ENCODE measurements at places on chromosomes 16 and 17.

DNA sequence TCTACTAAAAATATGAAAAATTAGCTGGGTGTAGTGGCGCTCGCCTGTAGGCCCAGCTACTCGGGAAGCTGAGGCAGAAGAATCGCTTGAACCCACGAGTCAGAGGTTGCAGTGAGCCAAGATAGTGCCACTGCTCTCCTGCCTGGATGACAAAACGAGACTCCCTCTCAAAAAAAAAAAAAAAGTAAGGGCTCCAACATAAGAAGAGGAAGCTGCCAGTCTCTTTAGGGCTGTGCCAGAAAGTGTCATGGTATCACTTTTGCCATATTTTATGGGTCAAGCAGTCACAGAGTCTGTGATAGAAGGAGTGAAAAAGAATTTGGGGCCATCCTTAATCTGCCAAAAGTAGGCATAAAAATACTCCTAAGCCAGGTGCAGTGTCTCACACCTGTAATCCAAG, 1.4 kb upstream of the PIPOX start:
- no peak for DNase-seq

DNA sequence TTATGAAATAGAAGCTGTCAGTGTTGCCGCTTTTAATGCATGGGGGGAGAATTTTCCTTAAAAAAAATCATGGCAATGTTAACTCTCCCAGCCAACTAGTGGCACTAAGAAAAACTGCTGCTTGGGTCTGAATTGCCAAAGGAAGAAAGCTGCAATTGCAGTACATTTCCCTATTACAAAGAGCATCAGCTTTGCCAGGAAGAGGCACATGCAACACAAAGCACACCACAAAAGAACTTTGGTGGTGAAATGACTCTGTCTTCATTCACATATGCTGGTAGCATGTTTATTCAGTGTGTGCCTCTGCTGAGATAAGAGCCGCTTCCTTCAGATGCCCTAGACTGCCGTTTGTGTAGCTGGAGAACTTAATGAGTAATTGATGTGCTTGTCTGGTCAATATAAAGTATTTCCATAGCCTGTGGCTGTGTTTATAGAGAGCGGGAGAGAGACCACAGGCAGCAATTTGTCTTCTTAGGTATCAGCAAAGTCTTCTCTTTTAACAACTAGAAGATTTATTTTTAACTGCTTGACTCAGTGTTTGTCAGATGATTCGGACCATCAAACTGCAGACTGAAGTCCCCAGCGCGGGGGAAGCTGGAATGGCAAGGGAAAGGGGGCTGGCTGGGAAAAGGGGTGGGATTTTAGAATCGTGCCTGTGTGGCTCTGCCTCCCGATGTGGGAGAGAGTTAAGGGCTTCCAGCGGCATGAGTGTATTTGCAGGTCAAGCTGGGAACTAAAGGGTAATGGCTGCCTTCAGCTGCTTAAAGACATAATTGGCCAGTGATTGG, 115.1 kb downstream of the MRTFB start:
- peak; percentile 19 for DNase-seq

GRCh38 chr17:30449480-30449879, 27.7 kb upstream of the GOSR1 start:
- no peak for DNase-seq

- DNase-seq = no peak
Observed at GRCh38 chr16:52896478-52897164, 156.1 kb downstream of the CHD9NB start.

- DNase-seq = no peak
Observed at GRCh38 chr17:13520899-13521572, 80.7 kb downstream of the HS3ST3A1 start.

- DNase-seq = no peak
Observed at GRCh38 chr17:1509290-1509881, 7.0 kb downstream of the INPP5K start.

GRCh38 chr17:42494673-42495072, 36.0 kb downstream of the ATP6V0A1 start:
- no peak for DNase-seq

- no peak for DNase-seq
Observed at GRCh38 chr16:28820016-28820415, 2.8 kb upstream of the ATXN2L start.

GRCh38 chr16:88048985-88049384, 97.8 kb downstream of the BANP start:
- DNase-seq = no peak

DNA sequence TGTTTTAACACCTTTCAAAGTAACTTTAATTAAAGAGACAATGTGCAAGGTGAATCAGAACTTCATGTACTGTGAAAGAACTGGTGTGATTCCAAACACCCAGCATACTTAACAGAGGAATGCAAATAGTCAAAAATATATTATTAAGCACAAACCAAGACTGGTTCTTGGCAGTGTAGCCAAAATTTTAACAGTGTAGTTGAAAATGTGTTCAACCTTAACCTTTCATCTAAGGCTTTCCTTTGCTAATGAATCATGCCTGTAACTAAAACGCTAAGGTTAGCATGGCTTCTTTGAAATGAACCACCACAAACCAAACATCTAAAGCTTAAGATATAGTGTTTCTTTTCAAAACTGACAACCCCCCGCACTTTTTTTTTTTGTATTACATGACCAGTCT, 146.3 kb upstream of the AXIN2 start:
- no peak for DNase-seq

- no peak for DNase-seq
Observed at GRCh38 chr16:14513389-14514107, 116.5 kb downstream of the PARN start.

DNA sequence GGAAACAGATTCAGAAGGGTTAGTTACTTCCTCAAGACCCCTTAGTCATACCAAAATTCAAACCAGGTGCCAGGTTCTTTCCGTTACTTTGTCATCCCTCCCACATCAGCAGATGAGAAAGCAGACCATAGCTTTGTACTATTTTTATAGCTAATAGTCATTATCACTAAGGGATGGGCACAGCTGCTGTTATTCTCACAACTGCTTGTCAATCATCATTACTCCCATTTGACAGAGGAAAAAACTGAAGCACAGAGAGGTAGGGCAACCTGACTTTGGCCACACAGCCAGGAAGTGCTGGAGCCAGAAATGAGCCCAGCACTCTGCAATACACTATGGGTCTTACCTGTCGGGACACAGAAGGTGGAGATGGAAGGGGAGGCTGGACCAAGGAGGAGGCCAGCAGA, 30.0 kb downstream of the TEKT5 start:
- no peak for DNase-seq

DNA sequence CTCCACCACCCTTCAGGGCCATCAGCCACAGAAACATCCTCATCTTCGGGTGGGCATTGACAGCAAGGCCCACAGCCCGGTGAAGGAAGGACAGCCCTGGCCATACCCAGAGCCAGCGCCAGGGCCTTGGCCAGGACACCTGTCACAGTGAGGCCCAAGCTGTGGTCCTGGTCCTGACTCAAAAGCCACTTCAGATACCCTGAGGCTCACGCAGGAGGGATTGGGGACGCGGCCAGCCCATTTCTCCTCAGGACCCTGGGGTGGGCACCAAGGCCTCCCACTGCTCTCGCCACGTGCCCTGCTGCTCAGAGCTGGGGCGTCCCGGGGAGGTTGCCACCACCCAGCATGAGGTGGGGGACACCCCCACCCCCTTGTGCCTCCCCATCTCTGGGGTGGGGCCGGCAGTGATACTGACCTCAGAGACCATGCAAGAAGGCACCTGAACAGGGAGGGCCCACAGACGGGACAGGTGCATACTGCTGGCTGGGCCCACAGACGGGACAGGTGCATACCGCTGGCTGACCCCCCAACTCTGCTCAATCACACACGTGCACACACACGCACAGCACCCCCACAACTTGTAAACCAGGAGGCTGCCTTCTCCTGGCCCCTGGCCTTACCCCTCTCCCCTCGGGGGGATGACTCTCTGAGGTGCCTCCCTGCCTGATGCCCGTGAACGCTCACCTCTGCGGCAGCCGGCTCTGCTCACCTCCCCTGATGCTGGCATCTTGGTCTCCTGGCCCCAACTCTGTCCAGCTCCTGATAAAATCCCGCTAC, 14.2 kb downstream of the SLC7A5 start:
- DNase-seq = no peak

DNA sequence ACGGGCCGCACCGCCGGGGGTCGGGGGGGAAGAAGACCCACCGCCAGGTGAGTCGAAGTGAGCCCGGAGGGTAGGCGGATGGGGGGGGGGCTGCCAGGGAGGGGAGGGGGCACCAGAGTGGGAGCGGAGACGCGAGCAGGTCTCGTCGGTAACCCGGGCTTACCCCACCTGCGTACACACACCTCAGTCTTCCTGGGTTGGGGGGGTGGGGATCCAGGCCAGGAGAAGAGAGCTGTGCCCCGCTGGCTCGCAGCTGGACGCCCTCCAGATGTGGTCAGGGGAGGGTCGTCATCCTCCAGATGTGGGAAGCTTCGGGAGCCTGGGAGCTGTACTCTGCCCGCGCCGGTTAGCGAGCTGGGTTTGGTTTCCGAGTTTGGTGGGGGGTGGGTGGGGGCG, 1.2 kb downstream of the CACNA1G start:
- DNase-seq = no peak

DNA sequence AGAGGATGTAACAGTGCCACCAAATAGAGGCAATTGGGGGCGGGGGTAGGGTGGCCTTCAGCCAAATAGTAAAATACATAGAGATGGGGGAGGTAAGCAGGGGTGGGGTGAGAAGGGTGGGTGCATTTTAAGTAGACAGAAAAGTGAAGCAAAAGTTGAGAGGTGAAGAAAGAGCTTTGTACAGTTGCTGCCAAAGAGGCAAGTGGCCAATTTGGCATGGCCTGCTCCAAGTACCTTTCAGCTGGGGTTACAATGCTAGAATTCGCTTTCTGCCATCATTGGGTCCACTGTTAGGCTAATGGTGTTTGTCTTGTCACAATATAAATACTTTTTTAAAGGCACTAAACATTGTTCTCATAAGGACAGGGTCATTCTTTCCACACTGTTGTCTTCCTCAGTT, 5.2 kb upstream of the TMEM97 start:
- DNase-seq = no peak

DNA sequence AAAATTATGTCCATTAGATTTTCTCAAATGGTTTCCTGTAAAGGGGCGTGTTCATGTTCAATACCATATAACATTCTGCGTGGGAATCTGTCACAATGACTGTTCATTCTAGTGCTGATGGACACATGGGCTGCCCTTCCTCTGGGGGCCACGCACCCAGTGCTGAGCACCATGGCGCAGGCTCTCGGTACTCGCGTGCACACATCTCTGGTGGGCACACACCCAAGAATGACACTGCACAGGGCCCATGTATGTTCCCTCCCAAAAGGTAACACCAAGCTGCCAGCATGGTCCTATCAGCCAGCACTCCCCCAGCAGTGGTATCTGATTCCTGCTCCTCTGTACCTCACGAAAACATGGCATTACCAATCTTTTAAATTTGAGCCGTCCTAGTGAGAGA, 13.7 kb downstream of the B9D1 start:
- no peak for DNase-seq

GRCh38 chr16:59013930-59014329, 279.8 kb upstream of the GOT2 start:
- no peak for DNase-seq

GRCh38 chr17:43342589-43342890, 56.3 kb upstream of the ARL4D start:
- DNase-seq = no peak

DNA sequence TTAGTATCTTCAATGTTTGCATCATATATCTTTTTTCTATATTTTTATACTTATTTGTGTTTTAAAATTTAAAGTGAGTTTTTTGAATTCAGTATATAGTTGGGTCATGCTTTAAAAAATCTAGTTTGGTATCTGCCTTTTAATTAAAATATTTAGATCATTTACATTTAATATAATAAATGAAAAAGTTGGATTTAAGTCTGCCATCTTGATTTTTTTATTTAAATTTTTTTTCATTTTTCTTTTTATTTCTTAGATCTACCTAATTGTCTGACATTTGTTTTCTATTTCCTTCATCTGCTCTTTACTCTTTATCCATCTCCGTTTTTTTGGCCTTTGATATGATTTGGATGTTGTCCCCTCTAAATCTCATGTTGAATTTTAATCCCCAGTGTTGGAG, 50.0 kb upstream of the N4BP1 start:
- DNase-seq = no peak

DNA sequence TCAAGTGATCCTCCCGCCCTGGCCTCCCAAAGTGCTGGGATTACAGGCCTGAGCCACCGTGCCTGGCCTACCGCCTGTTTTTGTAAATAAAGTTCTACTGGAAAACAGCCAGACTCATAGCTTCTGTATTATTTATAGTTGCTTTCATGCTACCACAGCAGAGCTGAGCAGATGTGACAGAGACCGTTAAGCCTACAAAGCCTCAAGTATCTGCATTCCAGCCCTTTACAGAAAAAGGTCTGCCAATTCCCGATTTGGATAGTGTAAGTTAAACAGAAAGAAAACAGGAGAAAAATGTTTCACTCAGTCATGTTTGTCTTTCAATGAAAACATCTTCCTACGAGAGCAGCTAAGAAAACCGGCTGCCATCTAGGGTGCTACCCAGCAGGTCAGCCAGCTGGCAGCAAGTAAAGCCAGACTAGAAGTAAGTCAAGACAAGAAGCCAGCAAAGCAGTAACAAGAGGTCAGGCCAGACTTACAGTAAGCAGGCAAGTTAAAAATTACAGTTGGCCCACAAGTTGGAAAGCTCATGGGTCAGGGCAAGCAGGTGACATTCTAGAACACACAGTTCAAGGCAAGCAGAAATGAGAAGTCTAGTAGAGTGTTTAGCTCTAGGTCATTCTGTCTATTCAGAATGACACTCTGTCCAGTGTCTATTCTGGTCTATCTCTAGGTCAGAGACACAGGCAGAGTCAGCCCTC, 17.7 kb downstream of the NCBP3 start:
- DNase-seq = no peak

DNA sequence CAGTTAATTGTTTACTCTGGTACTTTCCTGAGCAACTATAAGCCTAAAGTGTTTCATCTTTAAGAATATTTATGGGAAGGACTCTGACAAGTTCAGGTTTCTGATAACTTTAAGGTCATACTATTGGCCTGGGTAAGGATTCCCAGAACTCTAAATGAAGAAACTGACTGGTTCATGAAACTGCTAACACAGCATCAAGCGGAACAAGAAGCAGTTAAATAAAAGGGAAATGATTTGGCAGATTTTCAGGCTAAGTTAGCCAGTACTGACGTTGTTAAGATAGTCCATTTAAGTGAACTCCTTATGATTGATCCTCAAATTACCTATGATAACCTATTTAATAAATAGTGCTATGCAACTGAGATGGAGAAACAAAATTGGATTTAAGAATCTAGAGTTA, 101.6 kb upstream of the CES5A start:
- no peak for DNase-seq

- no peak for DNase-seq
Observed at GRCh38 chr17:69608808-69609472, 194.4 kb downstream of the MAP2K6 start.

DNA sequence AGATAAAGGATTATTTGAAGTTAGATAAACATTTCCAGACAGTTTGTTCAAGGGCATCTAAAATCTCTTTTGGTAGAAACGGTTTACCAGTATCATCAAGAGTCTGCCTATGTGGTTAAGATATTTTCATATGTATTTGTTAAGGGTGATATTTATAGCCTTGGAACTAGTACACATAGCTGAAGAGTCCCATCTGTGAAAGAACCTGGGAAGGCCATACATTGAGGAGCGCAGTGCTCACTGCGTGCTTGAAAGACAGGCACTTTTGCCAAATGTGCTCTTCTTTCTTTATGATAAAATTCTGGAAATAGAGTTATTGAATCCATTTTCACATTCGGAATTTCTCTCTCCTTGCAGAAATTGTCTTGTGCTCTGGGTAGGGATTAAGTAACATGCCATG, 7.7 kb downstream of the IGSF6 start:
- DNase-seq = no peak
